ENCODE measurements at places on chromosomes 12 and 14.

GRCh38 chr14:101884934-101885576 lies 79.3 kb upstream of the DYNC1H1 start:
- DNase-seq, result no peak

- DNase-seq, result no peak
Observed at GRCh38 chr12:66111605-66112004, 18.9 kb downstream of the LLPH start.

GRCh38 chr12:111201036-111201435 lies 167.9 kb downstream of the PHETA1 start:
- DNase-seq, result no peak

- no peak for DNase-seq
Observed at GRCh38 chr12:108302016-108302402, 37.1 kb downstream of the CMKLR1 start.

- DNase-seq, result no peak
Observed at GRCh38 chr14:93323600-93324174, 9.1 kb downstream of the BTBD7 start.

- DNase-seq, result no peak
Observed at GRCh38 chr12:20628999-20629398, 66.1 kb upstream of the SLCO1C1 start.
